ENCODE measurements at places on chromosomes 4 and X.
A peak's percentile ranks its signal among the peaks of the same experiment; 100 is the strongest.

DNA sequence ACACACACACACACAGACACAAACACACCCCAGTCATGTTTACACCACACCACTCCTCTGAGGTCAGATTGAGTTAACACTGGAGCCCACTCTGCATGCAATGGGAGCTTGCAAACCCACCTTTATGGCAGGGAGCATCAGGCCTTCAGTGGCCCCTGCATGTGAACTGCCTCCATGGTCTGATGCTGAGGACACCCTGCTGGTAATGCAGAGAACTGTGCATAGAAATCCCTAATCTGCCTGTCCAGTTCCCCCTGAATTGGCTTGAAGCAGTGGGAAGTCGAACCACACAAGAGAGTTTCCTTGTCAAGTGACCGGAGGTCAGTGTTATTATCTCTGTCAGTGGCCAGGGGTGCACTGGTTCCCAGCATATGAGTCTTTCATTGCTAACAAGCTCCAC, 59.8 kb downstream of the ANOS1 start:
- DNase-seq: peak; percentile 11

DNA sequence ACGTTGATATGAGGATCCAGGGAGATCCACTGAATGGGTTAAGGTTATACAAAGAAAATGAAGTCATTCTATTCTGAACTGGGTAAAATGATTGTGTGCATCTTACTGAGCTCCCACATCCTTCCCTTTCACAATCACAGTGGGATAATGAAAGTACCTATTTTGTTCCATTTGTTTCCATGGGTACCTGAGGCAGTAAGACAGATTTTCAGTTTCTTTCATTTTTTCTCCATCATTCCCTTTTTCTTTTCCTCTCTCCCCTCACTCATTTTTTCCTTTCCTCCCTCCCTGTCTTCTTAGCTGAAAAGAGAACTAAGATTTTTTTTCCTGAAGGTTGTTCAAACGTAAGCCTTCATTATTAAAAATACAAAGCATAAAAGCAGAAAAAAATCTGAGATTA, 4.6 kb downstream of the GRIA2 start:
- no peak for DNase-seq

DNA sequence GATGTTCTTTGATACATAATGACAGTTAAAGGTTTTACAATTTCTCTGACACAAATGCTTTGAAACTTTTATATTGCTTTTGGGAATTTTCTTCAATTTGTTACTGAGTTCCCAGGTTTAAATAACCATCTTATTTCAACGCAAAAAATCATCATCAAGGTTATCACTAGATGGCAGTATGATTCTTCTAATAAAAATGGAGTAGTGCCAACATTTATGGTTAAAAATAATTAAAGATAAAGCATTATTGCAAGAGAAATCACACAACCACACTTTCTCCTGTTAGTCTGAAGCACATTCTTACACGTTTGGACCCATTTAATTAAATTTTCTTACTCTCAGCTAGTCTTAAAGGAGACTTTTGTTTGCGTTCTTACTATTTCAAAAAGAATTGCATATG, 611.3 kb upstream of the CPXCR1 start:
- DNase-seq: no peak

- no peak for DNase-seq
These were observed 224.3 kb downstream of the DCLK2 start for GRCh38 chr4:150302553-150302952.

DNA sequence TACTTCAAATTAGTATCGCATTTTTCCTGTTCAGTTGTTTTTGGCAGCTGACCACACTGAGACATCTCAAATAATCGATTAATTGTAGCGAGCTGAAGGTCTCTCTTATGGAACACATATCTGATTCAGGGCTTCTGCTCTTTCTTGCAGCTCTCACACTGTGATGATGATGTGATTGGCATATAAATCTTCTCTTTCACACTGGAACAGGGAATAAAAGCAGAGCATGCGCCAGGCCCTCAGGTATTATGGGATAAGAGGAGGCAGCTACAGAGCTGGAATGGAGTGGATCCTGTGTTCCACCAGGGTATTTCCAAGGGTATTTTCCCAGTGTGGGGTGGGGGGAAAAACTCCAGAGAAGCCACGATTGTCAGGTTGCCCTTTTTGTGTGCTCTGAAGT, 265.4 kb upstream of the CASK start:
- no peak for DNase-seq

DNA sequence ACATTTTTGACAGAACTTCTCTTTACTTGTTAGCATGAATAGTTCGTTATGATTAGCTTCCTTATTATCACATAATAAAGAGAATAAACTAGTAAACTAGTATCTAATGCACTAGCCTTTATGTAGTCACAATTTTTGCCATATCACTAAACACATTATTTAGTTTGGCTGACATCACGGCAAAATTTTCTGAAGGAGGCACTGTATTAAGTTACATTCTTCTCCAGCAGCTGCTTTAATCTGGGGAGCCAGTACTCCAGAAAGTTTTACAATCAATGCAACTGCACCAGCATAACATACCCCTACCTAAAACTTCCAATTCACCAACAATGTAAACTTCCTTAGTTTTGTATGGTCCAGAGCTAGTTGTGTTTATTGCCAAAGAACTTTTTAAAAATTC, 87.8 kb downstream of the FIP1L1 start:
- no peak for DNase-seq

DNA sequence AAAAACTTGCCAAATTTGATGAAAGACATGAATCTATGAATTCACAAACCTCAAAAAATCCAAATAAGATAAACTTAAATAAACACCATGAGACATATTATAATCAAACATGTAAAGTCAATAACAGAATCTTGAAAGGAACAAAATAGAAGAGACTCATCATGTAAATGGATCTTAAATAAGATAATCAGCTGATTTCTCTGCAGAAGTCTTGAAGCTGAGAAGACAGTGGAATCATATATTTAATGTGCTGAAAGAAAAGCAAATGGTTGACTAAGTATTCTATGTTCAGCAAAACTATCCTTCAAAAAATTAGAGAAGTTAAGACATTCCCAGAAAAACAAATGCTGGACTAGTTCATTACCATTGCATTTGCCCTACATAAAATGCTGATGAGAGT, 215.7 kb upstream of the SPIN4 start:
- no peak for DNase-seq

DNA sequence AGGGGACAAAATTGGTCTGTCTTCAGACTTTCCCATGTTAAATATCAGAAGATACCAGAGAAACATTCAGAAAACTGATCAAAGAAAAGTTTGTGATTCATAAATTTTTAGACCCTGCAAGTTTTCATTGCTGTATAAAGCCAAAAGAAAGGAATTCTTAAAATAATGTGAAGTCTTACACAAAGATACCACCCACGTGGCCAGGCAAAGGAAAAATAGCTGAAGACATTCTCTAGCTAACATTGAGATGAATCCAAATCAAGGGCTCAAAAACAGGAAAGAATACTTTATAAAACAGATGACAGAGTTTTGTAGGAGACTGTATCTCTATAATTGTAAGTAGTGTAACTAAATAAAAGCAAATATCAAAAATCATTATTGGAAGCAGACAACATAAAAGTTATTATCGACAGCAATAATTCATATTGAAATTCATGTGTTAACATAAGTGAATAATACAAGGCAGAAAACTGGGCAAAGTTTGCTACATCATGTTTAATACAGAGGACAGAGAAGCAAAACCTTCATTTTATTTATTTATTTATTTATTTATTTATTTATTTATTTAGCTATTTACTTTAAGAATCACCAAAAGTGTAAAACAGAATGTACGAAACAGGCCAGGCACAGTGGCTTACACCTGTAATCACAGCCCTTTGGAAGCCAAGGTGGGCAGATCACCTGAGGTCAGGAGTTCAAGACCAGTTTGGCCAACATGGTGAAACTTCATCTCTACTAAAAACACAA, 204.6 kb upstream of the SLIT2 start:
- DNase-seq: no peak

DNA sequence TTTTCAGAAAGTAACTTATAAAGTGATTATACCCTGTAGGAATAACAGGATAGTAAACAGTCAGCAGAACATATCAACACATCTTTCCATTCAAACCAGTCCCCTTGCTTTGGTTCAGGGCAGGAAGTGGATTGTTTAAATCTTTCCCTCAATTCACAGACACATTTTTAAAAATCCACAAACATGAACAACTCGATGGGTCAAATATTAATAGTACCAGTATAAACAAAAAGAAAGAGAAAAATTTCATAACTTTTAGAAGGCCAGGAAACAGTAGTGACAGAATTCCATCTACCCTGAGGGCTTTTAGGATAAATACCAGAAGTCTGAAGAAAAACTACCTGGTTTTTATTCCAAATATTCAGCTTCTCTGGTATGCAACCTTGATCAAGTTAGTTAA, 1072.8 kb upstream of the PABPC4L start:
- DNase-seq: no peak

DNA sequence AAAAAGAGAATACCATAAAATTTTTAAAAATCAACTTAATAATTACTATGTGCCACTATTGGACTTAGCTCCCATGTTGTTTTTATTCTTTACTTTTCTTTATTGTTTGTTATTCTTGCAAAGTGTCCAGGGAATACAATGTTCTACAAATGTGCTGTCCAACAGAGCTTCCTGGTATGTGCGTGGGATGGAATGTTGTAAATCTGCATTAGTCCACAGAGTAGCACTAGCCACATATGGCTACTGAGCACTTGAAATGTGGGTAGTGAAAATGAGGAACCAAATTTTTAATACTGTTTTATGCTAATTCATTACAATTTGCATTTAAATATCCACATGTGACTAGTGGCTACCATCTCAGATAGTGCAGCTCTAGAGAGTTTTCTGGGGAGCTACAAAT, 14.3 kb upstream of the CORIN start:
- DNase-seq: no peak

GRCh38 chrX:152632445-152633097, 5.1 kb upstream of the GABRQ start:
- DNase-seq: peak; percentile 65

- no peak for DNase-seq
These were observed 10.9 kb upstream of the SYTL5 start for GRCh38 chrX:37995428-37995827.

- no peak for DNase-seq
These were observed 15.8 kb upstream of the NPFFR2 start for GRCh38 chr4:72016011-72016410.

DNA sequence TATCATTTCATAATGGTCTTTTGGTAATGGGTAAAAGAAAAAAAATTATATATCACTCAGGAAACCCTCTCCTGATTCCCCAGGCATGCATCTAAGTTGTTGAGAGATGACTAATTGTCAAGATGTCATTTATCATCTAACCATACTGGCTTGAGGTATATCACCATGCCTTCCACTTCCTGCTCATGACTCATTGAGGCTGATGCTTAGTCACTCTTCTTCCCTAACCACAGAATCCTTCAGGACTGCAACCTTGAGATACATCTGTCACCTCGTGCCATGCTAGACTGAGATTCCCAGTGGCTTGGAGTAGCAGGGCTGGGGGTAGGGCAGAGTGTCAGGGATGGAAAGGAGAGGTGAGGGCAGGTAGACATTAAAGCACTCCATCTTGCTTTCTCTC, 782.5 kb upstream of the INTU start:
- DNase-seq: no peak

DNA sequence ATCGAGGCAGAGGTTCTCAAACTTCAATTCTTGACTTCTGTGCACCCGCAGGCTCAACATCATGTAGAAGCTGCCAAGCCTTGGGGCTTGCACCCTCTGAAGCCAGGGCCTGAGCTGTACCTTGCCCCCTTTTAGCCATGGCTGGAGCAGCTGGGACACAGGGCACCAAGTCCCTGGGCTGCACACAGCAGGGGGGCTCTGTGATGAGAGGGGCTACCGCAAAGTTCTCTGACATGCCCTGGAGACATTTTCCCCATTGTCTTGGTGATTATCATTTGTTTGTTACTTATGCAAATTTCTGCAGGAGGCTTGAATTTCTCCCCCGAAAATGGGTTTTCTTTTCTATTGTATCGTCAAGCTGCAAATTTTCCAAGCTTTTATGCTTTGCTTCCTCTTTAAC, 4.9 kb upstream of the MAGEB17 start:
- DNase-seq: no peak

- no peak for DNase-seq
These were observed 24.1 kb downstream of the NAT8L start for GRCh38 chr4:2083116-2083825.

DNA sequence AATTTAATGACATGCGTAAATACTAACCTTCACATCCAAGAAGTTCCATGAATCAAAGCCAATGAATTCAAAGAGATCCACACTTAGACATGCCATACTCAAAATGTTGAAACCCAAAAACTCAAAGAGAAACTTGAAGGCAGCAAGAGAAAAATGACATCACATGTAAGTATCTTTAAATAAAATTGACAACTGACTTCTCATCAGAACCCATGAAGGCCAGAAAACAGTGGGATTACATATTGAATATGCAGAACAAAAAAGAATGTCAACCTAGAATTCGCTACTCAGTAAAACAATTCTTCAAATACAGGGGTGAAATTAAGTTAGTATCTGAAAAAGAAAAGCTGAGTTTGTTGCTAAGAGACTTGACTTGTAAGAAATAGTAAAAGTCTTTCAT, 953.9 kb upstream of the HS3ST1 start:
- no peak for DNase-seq

DNA sequence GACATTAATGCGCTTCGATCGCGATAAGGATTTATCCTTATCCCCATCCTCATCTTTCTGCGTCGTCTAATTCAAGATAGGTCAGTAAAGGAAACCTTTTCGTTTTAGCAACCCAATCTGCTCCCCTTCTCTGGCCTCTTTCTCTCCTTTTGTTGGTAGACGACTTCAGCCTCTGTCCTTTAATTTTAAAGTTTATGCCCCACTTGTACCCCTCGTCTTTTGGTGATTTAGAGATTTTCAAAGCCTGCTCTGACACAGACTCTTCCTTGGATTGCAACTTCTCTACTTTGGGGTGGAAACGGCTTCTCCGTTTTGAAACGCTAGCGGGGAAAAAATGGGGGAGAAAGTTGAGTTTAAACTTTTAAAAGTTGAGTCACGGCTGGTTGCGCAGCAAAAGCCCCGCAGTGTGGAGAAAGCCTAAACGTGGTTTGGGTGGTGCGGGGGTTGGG, 528 bp upstream of the FGF2 start:
- DNase-seq: no peak

DNA sequence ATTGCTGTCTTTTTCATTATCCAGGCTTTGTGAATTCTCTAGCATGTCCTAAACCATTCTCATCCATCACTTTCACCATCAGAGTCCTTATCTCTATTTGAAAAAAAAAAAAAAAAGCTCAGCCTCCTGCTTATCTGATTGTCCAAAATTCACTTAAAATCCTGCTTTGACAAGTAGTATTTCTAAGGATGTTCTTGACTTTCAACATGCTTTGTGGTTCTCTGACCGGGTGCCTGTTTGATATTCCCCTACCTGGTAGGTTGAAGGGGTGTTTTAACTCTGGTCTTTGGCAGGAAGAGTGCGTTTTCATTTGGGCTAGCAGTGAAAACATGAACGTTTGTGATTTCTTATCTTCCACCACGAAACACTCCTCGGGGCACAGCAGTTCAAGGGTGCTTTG, 17.3 kb upstream of the BBS12 start:
- DNase-seq: no peak

GRCh38 chr4:165517216-165517615, 138.4 kb downstream of the CPE start:
- DNase-seq: no peak
